ENCODE measurements at places on chromosomes 12 and 14. TPM values are rescaled to one million over a fixed set of nuclear protein-coding genes. Genes with fewer than 3 reads are reported as not detected.

The NPFF gene
- total RNA-seq = not detected

DNA sequence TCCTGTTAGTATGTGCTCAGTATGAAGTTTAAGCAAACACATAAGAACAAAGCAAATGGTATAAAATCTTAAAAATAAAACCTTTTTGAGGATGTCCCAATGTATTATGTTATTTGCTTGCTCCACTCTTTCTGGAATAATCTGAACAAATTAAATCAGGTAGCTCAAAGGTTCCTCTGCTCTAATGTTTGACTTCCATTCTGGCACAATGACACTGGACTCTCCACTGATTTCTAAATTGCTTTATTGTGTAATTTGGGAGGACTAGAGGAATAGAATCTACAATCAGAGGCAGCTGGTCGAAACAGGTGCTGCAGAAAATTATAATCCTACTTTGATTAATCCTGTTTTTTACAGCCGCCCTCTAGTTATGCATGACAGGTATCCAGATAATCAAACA lies 523.7 kb upstream of the FOXG1 start:
- no peak overlapping the region for H3K27ac ChIP-seq
- no peaks in the 10 kb centered on the region for H3K36me3 ChIP-seq
- no peak for DNase-seq
- no peaks in the 10 kb centered on the region for H3K27me3 ChIP-seq
- H3K4me3 ChIP-seq = no peak overlapping the region

GRCh38 chr14:20690848-20691640 lies 2.5 kb downstream of the ANG start:
- H3K36me3 ChIP-seq = no peaks in the 10 kb centered on the region
- H3K27me3 ChIP-seq = no peaks in the 10 kb centered on the region
- DNase-seq = peak; percentile 22
- H3K4me3 ChIP-seq = peak overlapping the region; percentile 10
- peaks cover 9% of the 10 kb centered on the region for H3K4me1 ChIP-seq

- peaks cover 11% of the 10 kb centered on the region for H3K4me1 ChIP-seq
- H3K27me3 ChIP-seq = no peaks in the 10 kb centered on the region
- DNase-seq = no peak
Observed at GRCh38 chr14:76168531-76168930, 16.8 kb downstream of the GPATCH2L start.

GRCh38 chr14:95297832-95298231 lies 21.9 kb downstream of the CLMN start:
- H3K27ac ChIP-seq = no peak overlapping the region
- peaks cover 3% of the 10 kb centered on the region for H3K36me3 ChIP-seq
- DNase-seq = no peak
- no peaks in the 10 kb centered on the region for H3K4me1 ChIP-seq

The WNT1 gene
- not detected for total RNA-seq

The AICDA gene
- total RNA-seq = not detected

DNA sequence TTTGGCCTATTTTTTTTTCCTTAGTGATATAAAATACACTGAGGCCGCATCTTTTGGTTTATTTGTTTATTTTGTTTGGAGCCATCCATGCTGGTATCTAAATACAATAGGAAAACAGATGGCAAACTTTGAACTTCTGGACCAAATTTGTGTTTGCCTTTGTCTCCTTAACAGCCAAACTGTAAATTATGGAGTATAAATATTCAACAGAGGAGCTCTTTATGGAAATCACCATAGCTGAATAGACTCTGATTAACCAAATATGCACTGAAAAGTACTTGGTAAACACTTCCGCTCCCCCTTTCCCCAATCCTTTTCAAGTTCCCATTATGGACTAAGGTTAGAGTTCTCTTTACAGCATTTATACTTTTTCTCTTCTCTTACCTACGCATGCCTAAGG lies 80.5 kb downstream of the TESC start:
- H3K4me3 ChIP-seq = no peak overlapping the region
- no peaks in the 10 kb centered on the region for H3K27me3 ChIP-seq
- DNase-seq = no peak
- no peaks in the 10 kb centered on the region for H3K4me1 ChIP-seq
- H3K36me3 ChIP-seq = peaks cover 27% of the 10 kb centered on the region
- no peak overlapping the region for H3K27ac ChIP-seq

DNA sequence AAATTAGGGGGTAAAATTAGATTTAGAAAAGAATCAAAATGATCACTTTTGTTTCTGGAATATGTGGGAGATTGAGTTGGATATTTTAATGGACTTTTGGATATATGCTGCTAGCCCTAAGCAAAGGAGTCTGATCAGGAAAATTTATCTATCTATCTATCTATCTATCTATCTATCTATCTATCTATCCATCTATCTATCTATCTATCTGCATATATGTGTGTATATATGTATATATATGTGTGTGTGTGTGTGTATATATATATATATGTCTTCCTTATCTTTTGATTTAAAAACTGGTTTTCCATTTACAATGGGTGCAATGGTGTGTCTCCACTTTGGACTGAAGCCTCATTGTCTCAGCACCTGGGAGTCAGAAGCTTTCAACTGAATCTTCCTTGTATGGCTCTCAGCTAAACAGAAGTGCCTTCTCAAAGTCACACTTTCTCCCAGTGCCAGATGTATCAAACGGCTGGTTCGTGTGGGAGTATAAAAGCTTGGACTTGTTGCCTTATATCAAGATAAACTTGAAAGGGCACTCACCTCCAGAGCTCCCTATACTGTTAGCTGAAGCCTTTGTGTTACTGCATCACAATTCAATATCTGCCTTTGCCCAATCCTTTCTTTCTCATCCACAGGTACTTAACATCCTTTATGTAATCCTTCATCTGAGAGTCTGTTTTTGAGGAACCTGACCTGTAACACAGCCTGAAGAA lies 31.6 kb upstream of the CD69 start:
- no peaks in the 10 kb centered on the region for H3K27me3 ChIP-seq
- DNase-seq = no peak
- peaks cover 60% of the 10 kb centered on the region for H3K4me1 ChIP-seq
- no peak overlapping the region for H3K4me3 ChIP-seq
- H3K27ac ChIP-seq = peak overlapping the region; percentile 91

All from activated naive CD8-positive, alpha-beta T cell treated with anti-CD3 and anti-CD28 coated beads for 36 hours (primary cell).